ENCODE measurements at places on chromosomes 12 and 14. TPM values are rescaled to one million over a fixed set of nuclear protein-coding genes. Genes with fewer than 3 reads are reported as not detected.

The DHRS2 gene
- total RNA-seq, result not detected

The BCAT1 gene
- 1.6 TPM for total RNA-seq

The RNASE2 gene
- not detected for total RNA-seq

The GYS2 gene
- 0.15 TPM for total RNA-seq

The CFAP251 gene
- 0.97 TPM for total RNA-seq

DNA sequence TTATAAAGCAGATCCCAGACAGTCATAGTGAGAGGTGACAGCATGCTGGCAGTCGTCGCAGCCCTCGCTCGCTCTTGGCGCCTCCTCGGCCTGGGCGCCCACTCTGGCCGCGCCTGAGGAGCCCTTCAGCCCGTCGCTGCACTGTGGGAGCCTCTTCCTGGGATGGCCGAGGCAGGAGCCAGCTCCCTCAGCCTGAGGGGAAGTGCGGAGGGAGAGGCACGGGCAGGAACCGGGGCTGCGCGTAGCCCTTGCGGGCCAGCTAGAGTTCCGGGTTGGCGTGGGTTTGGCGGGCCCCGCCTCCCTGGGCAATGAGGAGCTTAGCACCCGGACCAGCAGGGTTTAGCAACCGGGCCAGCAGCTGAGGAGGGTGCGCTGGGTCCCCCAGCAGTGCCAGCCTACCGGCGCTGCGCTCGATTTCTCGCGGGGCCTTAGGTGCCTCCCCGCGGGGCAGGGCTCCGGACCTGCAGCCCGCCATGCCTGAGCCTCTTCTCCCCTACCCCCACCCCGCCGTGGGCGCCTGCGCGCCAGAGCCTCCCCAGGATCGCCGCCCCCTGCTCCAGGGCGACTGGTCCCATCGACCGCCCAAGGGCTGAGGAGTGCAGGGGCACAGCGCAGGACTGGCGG lies 451.2 kb upstream of the DCN start:
- no peak for DNase-seq
- H3K27ac ChIP-seq, result no peak overlapping the region
- H3K4me3 ChIP-seq, result no peak overlapping the region

GRCh38 chr12:14075797-14076393 lies 94.5 kb upstream of the GRIN2B start:
- no peaks in the 10 kb centered on the region for H3K4me1 ChIP-seq
- H3K27me3 ChIP-seq, result peaks cover 7% of the 10 kb centered on the region
- no peak overlapping the region for H3K27ac ChIP-seq
- H3K36me3 ChIP-seq, result no peaks in the 10 kb centered on the region
- no peak for DNase-seq

DNA sequence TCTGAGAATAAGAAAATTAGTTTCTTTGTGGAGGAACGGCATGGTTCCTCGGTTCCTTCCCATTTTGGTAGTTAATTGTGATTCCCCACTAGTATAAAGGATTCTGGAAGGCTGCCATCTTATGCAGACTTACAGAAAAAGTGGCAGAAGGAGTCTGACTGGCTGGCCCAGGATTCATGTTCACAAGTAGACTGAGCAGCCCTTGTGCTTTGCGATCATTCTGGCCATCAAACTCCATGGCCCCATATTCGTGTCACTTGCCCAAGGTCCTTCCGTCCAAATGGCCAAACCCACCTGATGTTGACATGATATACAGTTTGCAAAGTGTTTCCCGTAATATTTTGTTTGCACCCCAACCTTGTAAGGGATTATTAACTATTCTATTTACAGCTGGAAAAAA lies 297.2 kb upstream of the AMIGO2 start:
- H3K4me3 ChIP-seq, result no peak overlapping the region
- no peaks in the 10 kb centered on the region for H3K36me3 ChIP-seq
- no peak overlapping the region for H3K27ac ChIP-seq
- peaks cover 10% of the 10 kb centered on the region for H3K4me1 ChIP-seq
- H3K27me3 ChIP-seq, result no peaks in the 10 kb centered on the region

DNA sequence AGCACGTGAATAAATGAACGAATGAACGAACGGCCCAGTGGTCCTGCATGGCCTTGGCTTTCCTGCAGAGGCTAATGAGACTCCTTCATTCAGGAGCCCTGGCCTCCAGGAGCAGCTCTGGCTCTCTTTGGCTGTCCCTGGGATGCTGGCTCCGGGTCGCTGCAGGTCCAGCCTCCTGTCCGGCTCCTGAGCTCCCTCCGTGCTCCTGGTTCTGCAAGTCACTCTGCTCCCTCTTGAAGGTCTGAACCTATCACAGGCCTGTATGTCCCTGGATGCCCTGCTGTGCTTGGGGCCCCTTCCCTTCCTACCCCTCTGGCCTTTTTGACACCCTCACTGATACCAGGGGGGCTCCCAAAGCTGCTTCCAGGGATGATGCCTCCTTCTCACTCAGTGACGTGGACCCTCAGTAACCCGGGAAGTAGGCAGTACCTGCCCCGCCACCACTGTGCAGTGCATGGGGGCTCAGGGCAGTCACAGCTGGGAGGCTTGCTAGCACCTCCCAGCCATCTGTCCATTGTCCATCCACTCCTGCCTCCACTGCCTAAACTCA lies 133.7 kb upstream of the C14orf180 start:
- DNase-seq, result no peak
- no peaks in the 10 kb centered on the region for H3K36me3 ChIP-seq
- H3K27me3 ChIP-seq, result peaks cover 16% of the 10 kb centered on the region
- peaks cover 2% of the 10 kb centered on the region for H3K4me1 ChIP-seq
- H3K27ac ChIP-seq, result no peak overlapping the region

GRCh38 chr14:95102680-95103044 lies 54.7 kb downstream of the DICER1 start:
- peaks cover 21% of the 10 kb centered on the region for H3K4me1 ChIP-seq
- H3K4me3 ChIP-seq, result peak overlapping the region; percentile 16
- no peak for DNase-seq
- H3K36me3 ChIP-seq, result peaks cover 16% of the 10 kb centered on the region

DNA sequence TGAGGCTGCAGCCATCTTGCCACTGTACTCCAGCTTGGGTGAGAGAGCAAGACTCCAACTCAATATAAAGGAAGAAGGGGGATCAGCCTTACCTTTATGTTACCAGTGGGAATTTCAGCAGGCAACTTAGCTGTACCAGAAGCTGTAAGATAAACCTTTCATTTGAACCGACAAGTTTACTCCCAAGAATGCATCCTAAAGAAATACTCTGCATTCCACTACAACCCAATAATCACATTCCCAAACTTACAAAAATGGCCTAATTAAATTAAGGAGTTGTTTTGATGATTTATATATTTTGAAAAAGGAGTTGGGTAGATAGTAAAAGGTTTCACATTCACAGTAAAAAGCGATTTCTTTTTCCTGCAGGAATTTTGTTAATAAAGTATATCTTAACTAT lies 241.4 kb downstream of the TTC8 start:
- no peak overlapping the region for H3K27ac ChIP-seq
- no peak for DNase-seq
- no peaks in the 10 kb centered on the region for H3K36me3 ChIP-seq

DNA sequence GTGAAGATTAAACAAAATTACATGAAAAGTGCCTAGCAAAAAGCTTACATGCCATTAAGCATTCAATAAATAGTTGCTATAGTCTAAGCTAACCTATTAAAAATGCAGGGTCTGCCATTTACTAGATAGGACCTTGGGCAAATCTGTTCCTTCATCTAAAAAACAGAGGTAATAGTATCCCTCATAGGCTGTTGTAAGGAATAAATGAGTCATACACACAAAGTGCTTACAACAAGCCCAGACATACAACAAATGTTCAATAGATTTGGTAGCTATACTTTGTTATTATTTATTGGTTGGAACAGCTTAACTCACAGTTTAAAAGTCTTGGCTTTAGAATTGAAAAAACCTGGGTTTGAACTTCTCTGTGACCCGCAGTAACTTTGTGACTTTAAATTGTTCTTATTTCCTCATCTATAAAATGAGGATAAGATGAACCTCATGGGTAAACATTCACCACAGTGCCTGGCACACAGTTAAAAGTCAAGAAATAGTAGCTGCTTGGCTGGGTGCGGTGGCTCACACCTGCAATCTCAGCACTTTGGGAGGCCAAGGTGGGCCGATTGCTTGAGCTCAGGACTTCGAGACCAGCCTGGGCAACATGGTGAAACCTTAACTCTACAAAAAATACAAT lies 24.7 kb downstream of the HEATR5A start:
- no peaks in the 10 kb centered on the region for H3K4me1 ChIP-seq
- H3K4me3 ChIP-seq, result no peak overlapping the region
- no peak for DNase-seq
- no peaks in the 10 kb centered on the region for H3K27me3 ChIP-seq

DNA sequence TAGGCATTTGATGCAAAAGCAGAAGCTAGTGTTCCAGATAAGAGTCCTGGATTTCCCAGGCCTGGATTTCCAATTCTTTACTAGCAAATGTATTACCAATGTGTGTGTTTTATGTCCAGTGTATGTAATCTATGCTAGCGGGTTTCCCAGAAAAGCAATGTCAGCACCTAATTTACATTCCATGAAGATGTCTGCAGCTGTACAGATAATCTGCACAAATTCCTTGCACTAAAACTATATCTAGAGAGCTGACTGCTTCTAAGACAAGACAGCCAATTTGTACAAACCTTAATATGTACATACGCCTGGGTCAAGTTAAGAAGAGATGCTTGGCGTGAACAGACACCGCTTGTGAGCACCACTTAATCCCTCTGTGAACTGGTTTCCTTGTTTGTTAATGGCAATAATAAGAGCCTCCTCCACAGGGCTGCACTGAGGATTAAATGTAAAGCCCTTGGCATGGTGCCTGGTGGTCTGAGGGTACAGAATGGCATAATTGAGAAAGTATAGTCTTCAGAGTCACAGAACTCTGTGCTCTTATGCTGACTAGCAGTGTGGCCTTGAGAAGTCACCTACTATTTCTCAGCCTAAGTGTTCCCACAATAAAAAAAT lies 185.6 kb downstream of the EPS8 start:
- H3K27ac ChIP-seq, result no peak overlapping the region
- H3K36me3 ChIP-seq, result peaks cover 2% of the 10 kb centered on the region
- H3K27me3 ChIP-seq, result peaks cover 30% of the 10 kb centered on the region
- H3K4me3 ChIP-seq, result no peak overlapping the region
- no peaks in the 10 kb centered on the region for H3K4me1 ChIP-seq

- no peak overlapping the region for H3K27ac ChIP-seq
- no peaks in the 10 kb centered on the region for H3K4me1 ChIP-seq
- no peaks in the 10 kb centered on the region for H3K36me3 ChIP-seq
- H3K4me3 ChIP-seq, result no peak overlapping the region
- DNase-seq, result no peak
These were observed 28.7 kb downstream of the BMAL2 start for GRCh38 chr12:27361372-27361771.

DNA sequence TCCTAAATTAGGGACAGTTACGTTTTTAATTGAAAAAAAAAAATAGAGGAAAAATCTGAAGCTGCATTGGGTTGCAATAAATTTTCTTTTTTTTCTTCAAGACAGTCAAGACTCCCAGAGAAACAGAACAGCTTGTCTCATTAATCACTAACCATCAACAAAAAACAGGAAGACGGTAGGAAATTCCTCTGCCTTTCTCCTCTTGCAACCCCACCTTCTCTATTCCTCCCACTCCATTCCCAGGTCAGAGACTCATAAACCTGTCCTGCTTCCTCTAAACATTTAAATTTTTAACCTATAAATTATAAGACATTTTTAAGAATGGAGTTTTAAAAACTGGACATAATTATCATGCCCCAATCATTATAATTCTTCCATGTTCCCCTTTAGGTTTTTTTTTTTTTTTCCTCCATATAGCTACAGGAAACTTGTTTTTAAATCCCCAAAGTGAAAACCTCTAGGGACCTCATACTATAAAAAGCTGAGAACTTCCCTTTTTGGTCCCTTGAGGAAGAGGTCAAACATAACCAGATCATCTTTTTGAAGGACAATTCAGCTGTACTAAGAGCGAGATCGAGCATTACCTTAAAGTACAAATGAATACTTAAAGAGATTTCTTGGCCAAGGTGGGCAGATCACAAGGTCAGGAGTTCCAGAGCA lies 36.0 kb downstream of the CPM start:
- no peak for DNase-seq
- H3K36me3 ChIP-seq, result no peaks in the 10 kb centered on the region
- no peak overlapping the region for H3K4me3 ChIP-seq
- H3K4me1 ChIP-seq, result peaks cover 5% of the 10 kb centered on the region

GRCh38 chr14:38168416-38168815 lies 39.3 kb upstream of the SSTR1 start:
- no peaks in the 10 kb centered on the region for H3K36me3 ChIP-seq
- H3K4me3 ChIP-seq, result no peak overlapping the region
- H3K27ac ChIP-seq, result no peak overlapping the region

DNA sequence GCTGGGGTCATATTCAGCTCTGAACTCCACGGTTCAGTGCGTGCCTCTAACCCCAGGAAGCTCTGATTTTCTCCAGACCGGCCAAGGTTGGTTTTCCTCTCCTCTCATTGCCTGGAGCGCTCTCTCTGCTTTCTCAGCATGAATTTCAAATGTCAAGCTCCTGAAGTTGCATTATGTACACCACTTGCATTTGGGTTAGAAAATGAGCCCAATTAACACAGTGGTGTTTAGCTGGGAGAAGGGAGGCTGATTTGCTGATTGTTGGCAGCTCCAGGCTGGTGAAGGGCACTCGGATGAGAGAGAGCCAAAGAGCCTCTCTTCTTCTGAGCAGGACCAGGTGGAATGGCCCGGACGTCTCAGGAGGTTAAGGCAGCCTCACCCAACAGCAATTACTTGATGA lies 570.9 kb downstream of the VRK1 start:
- H3K27ac ChIP-seq, result peak overlapping the region; percentile 16
- no peak for DNase-seq

DNA sequence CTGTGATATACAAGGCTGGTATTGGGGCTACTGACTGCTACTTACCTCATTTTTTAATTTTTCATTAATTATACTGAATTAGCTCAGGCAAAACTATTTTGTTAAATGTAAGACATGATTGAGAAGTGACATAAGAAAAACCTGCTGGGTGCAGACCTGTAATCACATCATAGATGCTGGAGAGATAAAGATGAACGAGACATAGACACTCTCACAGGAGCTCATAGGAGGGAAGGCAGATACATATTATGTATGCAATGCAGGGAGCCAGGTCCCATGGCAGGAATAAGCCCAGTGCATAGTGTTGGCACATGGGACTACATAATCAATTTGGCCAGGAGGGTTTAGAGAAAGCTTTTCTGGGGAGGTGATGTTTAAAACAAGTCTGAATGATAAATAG lies 74.9 kb downstream of the PRKCH start:
- no peaks in the 10 kb centered on the region for H3K27me3 ChIP-seq
- H3K4me3 ChIP-seq, result peak overlapping the region; percentile 72
- DNase-seq, result no peak
- H3K36me3 ChIP-seq, result peaks cover 9% of the 10 kb centered on the region
- peaks cover 82% of the 10 kb centered on the region for H3K4me1 ChIP-seq

Data from T-helper 17 cell (primary cell).